ENCODE measurements at places on chromosomes 16 and 17.

- no peak for DNase-seq
Measured at GRCh38 chr16:4534151-4534790, 4.3 kb downstream of the CDIP1 start.

GRCh38 chr16:73047536-73048291, at the start of gene ZFHX3:
Gene ZFHX3, minus strand, starts transcription at chr16:73048128. Its CDS starts 87,983 bp downstream, at chr16:72960145.
- DNase-seq, result peak; percentile 49

DNA sequence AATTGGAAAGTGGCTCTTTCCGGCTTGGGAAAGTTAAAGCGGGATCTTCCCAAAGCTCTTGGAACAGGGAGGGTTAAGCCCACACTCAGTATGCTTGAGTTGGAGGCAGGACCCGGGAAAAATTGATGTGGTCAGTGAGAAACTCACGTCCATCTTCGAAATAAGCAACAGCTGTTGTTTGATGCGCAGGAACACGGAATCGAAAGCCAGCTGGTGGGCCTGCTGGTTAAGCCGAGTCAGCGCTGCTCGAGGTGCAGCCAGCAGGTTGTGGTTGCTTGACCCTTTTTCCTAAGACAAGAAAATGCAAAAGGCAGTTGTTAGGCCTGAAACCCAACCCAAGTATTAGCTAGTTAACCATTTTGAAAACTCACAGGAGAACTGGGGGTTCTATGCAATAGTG, 49.4 kb downstream of the COG7 start:
- peak; percentile 89 for DNase-seq

- no peak for DNase-seq
Measured at GRCh38 chr17:61443475-61443882, 8.7 kb upstream of the TBX4 start.
